ENCODE measurements at places on chromosomes 12 and 14. TPM values are rescaled to one million over a fixed set of nuclear protein-coding genes. Genes with fewer than 3 reads are reported as not detected.

- no peak for DNase-seq
Observed at GRCh38 chr12:130226126-130226525, 63.9 kb downstream of the FZD10 start.

- no peak for DNase-seq
Observed at GRCh38 chr12:131327521-131328488, 374.1 kb downstream of the ADGRD1 start.

- DNase-seq: no peak
Observed at GRCh38 chr12:47234576-47235141, 154.9 kb upstream of the AMIGO2 start.

DNA sequence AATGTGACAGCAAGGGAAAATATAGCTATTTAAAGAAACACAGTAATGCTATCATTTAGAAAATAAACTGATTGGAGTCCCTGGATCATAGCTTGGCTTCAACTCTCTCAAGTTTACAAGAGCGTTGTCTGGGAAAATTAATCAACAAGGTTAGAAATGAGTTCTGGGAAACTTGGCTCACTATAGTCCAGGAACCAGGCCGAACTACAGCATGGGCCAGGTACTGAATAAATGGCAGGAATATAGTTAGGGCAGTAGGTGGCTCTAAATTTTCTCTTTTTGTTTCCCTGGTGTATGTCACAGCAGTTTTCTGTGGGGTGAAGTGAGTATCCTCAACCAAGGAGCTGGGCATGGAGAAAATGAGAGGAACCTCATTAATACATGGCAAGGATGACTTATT, 72.4 kb downstream of the PLBD1 start:
- DNase-seq: no peak

Gene MAP1LC3B2
- total RNA-seq: 1.4 TPM

Measured in PC-9 (cell line).